ENCODE measurements at places on chromosomes 7 and 10.

GRCh38 chr10:93138113-93138870 lies 64.6 kb downstream of the CYP26A1 start:
- DNase-seq: no peak

DNA sequence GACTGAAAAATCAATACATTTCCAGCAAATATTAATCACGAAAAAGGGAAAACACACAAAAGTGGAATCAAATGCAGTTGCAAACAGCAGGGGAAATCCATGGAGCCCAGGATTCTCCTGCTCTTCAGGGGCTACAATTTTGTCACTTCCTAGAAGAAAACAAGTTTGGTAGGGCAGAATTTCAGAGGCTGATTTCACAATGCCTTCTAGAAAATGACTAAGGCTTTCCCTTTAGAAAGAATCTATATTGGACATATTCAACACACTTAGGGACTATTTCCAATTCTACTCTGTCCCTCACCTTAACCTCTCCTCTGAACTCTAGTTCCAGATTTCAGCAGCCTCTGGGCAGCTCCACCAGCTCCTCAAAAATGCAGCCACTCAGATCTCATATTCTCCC lies 111.3 kb downstream of the HECTD2 start:
- no peak for DNase-seq

DNA sequence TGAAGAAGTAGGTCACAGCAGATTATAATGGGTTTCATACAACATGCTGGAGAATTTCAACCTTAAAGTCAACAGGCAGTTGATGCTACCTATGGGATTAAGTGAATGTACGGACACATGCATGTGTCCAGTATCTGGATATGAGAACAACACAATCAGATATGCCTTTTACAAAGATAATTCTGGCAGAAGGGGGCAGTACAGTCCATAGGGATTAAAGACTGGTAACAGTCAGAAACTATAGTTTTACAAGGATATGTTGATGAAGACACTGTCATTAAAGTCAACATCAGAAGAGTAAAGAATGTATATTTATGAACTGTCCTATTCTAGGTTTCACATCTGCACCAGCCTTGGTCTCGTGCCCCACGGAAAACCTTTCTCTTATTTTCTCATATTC lies 41.5 kb downstream of the ANKMY2 start:
- no peak for DNase-seq

- no peak for DNase-seq
Observed at GRCh38 chr10:102630663-102631062, 13.6 kb upstream of the TRIM8 start.

DNA sequence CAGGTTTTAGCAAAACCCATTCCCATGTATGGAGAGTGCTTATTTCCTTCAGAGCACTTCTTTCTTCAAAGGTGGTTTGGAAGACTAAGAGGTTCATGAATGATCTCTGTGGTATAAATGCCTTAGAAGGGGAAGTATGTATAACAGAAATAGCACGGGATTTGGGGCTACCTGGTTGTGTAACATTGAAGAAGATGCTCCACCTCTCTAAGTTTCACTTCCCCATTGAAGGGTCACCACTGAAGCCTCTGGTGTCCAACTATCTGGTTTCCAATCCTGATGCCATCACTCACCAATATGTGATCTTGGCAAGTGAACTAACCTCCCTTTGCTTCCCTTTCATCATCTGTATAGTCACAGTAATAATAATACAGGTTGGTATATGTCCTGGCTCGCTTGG lies 37.2 kb downstream of the CYCS start:
- DNase-seq: no peak

All from activated naive CD4-positive, alpha-beta T cell treated with anti-CD3 and anti-CD28 coated beads, Interleukin-2, amount 50 U/mL, for 72 hours (primary cell).